ENCODE measurements at places on chromosomes 11 and 22. TPM values are rescaled to one million over a fixed set of nuclear protein-coding genes. Genes with fewer than 3 reads are reported as not detected.

Gene GRAMD4
- total RNA-seq = 29.0 TPM

Gene SGSM1
- not detected for total RNA-seq

Gene SYCE3
- total RNA-seq = not detected

Gene SIK3
- 4.1 TPM for total RNA-seq

Gene OR4C12
- total RNA-seq = not detected

Gene NDUFS3
- 104 TPM for total RNA-seq

Gene BTG4
- total RNA-seq = not detected

Gene PNPLA3
- not detected for total RNA-seq

Gene MS4A10
- total RNA-seq = not detected

Gene CALCA
- not detected for total RNA-seq

Gene ADAMTS8
- not detected for total RNA-seq

Measured in Karpas-422 (cell line).